ENCODE measurements at places on chromosomes 5 and 9.

- DNase-seq, result no peak
These were observed 19.1 kb downstream of the DUSP1 start for GRCh38 chr5:172751761-172752510.

DNA sequence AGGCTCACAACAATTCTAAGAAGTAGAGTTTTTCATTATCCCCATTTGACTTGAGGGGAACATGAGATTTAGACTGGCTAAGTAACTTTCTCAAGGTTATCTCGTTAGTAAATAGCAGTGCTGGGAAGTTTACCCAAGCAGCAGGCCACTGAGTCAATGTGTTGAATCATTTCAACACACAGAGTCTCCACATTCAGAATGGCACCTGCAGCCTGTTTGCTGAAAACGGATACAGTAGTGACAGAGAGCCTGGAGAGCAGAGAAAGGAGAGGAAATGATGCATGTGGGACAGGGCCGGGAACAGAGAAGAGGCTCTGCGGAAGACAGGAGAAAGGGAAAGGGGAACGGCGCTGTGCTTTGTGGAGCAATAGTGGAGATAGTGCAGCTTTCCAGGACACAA is 33.5 kb upstream of the ZSWIM6 start:
- DNase-seq, result no peak

DNA sequence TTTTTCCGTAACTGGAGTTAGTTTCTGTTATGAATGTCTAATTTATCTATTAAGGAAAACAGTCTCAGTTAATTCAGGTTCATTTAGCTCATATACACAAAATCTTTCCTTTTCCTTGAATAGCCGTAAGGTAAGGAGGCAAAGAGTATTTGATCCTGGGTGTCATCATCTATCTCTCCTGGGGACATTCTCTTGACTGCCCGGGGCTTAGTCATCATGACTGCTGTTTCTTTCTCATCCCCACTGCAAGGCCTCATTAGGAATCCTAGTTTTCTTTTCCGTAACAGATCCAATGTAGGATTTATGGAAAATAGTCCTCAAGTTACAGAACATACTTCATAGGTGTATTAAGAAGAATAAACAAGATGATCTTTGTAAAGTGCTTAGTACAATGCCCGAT is 134.9 kb upstream of the CHD1 start:
- DNase-seq, result no peak

- DNase-seq, result no peak
These were observed 86.1 kb downstream of the WWC1 start for GRCh38 chr5:168377525-168377924.

- no peak for DNase-seq
These were observed 7.0 kb upstream of the GADD45G start for GRCh38 chr9:89597711-89598362.

- no peak for DNase-seq
These were observed 4.4 kb downstream of the NDST1 start for GRCh38 chr5:150512368-150512747.

DNA sequence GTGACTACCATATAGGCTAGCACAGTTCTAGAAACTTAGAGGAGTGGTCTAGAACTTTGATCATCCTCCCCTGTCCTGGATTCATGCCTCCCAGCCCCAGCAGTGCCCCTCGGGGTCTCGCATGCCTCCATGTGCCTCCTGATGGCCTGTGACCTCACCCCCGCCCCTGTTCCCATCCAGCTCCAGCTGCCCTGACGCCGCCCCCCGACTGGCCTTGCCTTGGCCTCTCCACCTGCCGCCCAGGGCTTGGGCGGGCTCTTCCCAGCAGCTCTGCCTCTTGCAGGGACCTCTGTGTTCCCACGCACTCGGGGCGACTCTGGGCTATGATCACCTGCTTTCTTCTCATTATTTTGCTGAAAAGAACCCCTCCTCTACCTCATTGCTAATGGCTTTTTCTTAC is 115.4 kb upstream of the PHYKPL start:
- DNase-seq, result no peak

- peak; percentile 8 for DNase-seq
These were observed 50.2 kb upstream of the RNF38 start for GRCh38 chr9:36450110-36450732.

GRCh38 chr9:89409466-89409865 is 88.4 kb downstream of the SEMA4D start:
- DNase-seq, result no peak

GRCh38 chr5:160787240-160787639 is 64.8 kb downstream of the ATP10B start:
- DNase-seq, result no peak

GRCh38 chr9:101028346-101029314 is at the start of gene PLPPR1:
Gene PLPPR1, plus strand, starts transcription at chr9:101028727.
- DNase-seq, result no peak

DNA sequence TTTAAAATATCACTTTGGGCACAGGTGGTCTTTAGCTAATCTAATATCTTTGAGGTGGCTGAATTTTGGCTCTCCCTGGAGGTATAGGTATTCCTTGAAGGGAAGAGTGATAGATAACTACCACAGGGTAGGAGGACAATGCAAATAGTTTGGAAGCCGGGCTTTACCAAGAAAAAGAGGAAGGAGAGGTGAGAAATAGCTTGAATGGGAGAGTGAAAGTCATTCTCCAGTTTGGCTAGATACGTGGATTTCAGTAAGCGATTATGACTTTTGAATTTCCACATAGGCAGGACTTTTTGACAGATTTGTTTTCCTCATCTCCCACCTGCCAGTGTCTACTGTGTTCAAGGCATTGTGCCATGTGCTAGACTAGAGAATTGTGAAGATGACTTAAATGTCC is 45.5 kb downstream of the RASA1 start:
- DNase-seq, result no peak

DNA sequence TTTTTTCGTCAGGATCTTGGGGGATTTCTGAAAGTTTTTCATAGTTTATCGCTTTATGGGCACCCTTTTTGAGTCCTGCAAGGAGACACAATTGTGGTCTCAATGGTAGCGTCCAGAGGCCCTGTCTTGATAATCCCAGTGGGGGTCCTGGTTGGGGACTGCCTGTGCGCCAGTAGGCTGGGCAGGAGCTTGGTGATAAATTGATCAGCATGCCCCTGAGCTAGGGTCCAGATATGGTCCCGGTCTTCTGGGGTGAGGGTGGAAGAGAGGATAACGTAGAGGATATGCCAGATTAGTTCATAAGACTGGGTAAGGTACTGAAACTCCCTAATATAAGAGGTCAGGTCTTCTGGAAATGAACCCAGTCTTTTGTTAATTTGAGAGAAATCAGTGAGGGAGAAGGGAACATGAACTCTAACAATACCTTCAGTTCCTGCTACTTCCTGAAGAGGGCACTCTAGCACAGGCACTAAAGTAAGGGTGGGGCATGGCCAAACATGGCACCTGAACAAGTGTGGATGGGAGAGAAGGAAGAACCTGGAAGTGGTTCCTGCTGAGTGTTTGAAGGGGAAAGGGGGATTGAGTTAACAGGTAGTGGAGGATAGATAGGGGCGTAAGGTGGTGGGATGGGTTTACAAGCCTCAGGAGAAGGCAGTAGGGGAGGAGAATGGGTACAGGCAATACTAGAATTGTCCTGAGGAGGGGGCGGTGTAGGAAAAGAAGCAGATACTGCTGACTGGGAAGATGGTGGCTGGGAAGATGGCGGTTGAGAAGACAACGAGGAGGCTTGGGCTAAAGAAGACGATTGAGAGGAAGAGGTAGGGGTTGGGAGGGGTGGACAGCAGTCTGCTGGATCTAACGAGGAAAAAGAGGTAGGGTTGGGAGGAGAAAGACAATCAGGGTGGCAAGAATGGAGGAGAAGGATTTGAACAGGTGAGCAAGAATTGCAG is 33.8 kb upstream of the ANXA2R start:
- peak; percentile 59 for DNase-seq

DNA sequence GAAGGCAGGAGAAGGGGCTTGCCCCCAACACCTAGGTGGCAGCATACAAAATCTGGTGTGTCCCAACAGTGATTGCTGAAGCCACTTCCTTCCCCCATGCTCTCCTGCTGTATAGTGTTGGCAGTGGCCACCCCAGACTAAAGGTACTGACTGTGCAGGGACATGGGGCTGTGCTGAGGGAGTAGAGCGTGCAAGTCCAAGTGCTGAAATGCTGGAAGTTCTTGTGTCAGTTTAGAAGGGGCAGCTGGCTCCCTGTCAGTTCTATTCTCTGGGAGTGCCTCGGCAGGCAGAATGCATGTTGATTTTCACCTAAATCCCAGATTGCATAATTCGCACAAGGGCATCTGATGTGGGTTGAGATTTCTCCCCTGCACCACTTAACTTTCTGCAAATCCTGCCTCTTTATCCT is 68.6 kb downstream of the GDNF start:
- DNase-seq, result no peak

DNA sequence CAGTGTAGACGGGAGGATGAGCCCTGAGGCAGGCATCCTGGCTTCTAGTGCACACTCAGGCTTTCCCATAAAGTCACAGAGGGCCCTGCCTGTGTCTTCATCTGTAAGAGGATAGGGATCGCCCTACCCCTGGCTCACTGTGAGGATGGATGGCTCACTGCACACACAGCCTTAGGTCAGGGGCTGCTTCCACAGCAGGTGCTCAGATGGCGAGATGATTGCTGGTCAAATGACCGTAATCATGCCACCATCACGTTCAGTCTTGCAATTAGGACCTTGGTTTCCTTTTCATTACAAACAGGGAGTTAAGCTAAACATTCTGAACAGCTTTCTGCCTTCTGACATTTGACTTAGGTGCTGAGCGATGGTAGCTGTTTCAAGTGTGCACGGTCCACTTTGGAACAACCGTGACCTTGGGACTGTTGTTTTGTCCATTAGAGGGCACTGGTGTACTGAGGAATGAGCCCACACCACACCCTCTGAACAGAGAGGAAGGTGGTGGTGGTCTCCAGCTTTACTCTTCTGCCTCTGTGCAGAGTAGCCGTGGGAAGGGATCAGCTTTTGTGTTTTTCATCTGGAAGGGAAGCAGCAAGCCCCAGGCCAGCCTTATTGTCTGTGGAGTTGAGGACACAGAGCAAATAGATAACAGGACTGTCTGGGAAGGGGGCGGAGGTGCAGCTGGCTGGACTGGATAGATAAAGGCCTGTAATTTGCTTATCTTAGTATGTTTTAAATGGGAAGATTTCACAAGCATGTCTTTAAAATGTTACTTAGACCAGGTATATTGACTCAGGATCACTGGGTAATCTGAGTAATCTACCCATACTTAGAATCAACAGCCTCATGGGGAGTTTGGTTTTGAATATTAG is 183.1 kb downstream of the TRIO start:
- no peak for DNase-seq

DNA sequence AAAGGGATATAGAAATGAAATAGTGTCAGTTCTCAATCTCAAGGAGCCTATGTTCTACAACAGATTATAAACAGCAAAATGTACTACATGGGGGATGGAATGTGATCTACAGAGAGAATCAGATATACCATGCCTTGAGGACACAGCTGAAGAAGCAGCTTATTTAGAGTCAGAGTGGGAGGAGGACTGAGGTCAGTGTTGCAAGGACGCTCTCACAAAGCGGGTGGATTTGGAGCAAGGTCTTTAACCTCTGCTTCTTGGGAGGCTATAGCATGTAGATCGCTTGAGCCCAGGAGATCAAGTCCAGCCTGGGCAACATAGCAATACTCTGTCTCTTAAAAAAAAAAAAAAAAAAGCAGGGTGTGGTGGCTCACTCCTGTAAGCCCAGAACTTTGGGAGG is 32.8 kb upstream of the PLIN2 start:
- DNase-seq, result no peak

- no peak for DNase-seq
These were observed 73.0 kb downstream of the ENC1 start for GRCh38 chr5:74567411-74567995.

DNA sequence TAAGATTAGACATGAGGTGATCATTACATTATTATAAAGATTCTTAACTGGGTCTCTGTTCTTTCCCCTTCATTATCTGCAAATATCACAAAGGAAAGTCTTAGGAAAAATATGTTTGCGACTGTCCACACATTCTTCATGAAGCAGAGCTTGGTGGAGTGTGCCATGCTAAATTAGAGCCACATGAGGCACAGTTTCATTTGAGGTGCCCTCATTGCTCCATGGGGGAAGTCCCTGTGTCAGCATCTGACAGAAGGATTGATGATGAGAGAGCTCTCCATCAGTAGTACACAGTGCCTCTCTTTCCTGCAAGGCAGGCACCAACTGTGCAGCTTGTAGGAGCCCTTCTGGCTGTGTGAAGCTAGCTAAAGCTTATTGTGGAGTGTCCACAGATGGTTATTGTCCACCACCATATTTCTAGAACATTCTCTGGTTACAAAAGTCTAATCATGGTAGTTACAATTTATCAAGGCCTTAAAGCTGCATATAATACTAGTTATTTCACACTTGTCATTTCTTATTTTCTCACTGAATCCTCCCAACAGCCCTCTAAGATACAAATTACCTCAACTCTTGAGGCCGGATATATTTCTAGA is 63.9 kb downstream of the C9orf152 start:
- peak; percentile 35 for DNase-seq
